Activated T-cell treated with anti-CD3 and anti-CD28 coated beads, Interleukin-2, amount 50 U/mL, for 4 hours (primary cell): ENCODE measurements at places on chromosomes 13 and 19. TPM values are rescaled to one million over a fixed set of nuclear protein-coding genes. Genes with fewer than 3 reads are reported as not detected.

- no peak for DNase-seq
These were observed 74.0 kb downstream of the CEBPG start for GRCh38 chr19:33447336-33448158.

DNA sequence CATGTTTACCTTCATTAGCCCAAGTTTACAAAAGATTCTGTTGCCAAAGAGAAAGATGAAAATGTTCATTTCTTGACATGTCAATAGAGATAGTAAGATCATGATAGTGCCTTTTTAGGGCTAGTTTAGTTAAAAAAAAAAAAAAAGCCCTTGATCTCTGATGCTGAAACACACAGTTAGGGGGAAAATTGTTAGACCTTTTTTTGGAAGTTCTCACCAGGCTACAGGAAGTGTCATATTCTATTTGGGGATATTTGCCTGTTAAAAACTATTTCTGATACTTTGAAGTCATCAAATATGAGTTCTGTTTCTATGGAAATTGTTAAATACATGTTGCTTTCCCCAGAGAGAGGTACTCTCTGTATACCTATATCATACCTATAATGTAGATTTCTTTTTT, 21.6 kb downstream of the SLAIN1 start:
- DNase-seq = no peak

DNA sequence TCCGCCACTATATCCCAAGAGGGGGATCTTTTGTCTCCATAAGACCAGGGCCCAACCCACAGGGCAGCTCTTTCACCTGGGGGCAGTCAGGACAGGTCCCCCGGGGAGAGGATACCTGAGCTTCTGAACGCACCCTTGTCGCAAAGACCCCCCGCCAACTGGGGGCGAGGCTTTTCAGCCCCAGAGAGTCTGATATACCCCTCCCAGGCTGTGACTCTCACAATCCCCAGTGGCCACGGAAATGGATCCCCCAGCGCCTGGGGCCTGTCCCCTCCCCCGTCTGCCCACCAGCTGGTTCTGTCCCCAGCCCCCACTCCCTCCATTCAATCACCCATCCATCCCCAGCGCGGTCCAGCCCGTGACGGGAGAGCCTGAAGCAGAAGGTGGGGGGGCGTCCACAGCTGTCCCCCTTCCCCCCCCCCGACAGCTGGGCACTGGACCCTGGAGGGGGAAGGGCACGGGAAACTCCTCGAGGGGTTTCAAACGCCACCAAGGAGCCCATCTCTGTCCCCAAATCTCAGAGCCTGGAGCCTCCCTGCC, 823 bp downstream of the DOCK6 start:
- DNase-seq = no peak

ZNF99 gene
- not detected for total RNA-seq

FUT6 gene
- not detected for total RNA-seq

DNA sequence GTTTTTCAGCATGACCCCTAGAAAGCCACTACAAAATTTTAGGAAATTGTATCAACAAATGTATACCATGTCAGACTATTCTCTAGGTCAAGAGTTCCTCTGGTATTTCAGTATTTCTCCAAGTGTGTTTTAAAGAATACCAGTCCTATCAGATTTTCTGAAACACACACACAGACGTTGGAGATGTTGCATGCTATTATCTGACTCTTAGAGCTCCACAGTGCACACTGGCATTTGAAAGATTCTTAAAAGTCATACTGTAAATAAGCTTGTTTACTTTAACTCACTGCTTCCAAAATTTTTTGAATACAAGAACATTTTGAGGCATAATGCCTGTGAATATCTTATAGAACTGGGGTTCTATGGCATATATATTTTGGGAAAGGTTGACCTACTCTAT, 33.8 kb upstream of the VWA8 start:
- DNase-seq = no peak

- no peak for DNase-seq
These were observed 560.7 kb upstream of the KLHL1 start for GRCh38 chr13:70668983-70669382.

MEF2B gene
- total RNA-seq = 3.7 TPM

DNA sequence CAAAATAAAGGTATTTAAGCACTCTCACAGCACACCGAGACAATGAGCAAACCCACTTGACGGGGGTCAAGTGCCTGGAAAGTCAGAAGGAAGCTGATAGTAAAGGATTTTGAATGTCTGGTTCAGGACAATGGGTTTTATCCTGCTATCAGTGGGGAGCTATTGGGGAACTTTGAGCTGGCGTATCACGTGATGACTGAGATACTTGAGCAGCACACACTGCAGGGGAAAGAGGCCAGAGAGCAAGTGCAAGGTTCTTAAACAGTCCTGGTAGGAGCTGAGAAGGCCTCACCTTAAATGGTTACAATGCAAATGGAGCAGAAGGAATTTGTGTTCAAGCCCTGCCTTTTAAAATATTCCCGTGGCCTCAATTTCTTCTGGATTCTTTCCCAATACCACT, 225.3 kb downstream of the LACC1 start:
- no peak for DNase-seq

- DNase-seq = no peak
These were observed 163.3 kb downstream of the KDM4B start for GRCh38 chr19:5132206-5132560.

FLT3 gene
- total RNA-seq = 0.08 TPM

GRCh38 chr13:98172590-98173422, 4.3 kb downstream of the RNF113B start:
- no peak for DNase-seq

- DNase-seq = no peak
These were observed 135.7 kb downstream of the LMO7 start for GRCh38 chr13:75771818-75772217.

DNA sequence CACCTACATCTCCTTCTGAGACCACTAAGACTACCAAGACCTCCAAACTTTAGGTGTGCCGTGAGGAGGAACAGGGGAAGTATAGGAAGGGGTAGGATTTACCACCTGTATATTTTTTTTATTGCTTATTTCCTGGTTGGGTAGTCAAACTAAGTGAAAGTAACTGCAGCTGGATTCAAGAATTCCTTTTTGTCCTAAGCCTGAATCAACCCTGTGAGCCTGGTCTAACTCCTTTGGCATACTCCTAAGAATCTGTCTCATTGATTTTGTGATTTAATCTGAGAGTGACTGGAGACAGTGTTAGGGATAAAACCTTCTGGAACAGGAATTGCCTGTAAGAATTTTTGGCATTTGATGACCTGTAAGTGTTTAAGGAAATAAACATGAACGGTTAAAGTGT, 523.5 kb upstream of the MIR17HG start:
- no peak for DNase-seq

DNA sequence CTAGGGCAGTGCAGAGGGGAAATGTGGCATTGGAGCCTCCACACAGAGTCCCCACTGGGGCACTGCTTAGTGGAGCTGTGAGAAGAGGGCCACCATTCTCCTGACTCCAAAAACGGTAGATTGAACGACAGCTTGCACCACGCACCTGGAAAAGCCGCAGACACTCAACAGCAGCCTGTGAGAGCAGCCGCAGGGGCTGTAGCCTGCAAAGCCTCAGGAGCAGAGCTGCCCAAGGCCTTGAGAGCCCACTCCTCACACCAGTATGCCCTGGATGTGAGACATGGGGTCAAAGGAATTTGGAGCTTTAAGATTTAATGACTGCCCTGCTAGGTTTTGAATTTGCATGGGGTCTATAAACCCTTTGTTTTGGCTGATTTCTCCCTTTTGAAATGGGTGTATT, 31.7 kb downstream of the NEK5 start:
- no peak for DNase-seq

GRCh38 chr13:51270623-51271415, 48.6 kb downstream of the FAM124A start:
- DNase-seq = no peak

EHD2 gene
- 0.26 TPM for total RNA-seq
